ENCODE measurements at places on chromosomes 1 and 21.

DNA sequence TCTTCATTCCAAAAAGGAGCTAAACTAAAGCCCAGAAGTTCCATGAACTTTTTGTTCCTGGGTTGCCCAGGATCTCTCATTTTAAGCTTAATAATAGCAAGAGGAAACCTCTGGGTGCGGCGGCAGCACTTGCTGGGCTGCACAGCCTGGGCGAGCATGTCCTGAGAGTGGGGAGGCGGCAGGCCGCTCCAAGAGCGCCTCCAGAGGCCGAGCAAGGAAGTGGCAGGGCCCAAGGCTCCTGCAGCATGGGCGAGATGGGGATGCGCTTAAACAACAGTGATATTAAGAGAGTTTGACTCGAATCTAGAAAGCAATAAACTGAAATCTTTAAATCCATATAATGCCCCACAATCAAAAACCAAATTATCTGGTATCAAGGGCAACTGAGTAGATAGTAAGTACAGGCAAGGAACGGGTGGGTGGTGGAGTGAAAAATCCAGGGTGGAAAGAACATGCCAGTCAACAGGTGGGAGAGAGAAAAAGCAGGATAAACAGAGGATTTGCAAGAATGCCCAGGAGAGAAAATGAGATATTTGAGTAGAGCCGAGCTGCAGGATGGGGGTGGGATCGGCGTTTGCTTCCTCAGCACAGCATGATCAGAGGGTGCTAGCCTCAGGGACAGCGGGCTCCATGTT is 14.1 kb upstream of the TNR start:
- DNase-seq = peak; percentile 25

GRCh38 chr1:23214640-23215039 is 2.7 kb downstream of the HTR1D start:
- no peak for DNase-seq

DNA sequence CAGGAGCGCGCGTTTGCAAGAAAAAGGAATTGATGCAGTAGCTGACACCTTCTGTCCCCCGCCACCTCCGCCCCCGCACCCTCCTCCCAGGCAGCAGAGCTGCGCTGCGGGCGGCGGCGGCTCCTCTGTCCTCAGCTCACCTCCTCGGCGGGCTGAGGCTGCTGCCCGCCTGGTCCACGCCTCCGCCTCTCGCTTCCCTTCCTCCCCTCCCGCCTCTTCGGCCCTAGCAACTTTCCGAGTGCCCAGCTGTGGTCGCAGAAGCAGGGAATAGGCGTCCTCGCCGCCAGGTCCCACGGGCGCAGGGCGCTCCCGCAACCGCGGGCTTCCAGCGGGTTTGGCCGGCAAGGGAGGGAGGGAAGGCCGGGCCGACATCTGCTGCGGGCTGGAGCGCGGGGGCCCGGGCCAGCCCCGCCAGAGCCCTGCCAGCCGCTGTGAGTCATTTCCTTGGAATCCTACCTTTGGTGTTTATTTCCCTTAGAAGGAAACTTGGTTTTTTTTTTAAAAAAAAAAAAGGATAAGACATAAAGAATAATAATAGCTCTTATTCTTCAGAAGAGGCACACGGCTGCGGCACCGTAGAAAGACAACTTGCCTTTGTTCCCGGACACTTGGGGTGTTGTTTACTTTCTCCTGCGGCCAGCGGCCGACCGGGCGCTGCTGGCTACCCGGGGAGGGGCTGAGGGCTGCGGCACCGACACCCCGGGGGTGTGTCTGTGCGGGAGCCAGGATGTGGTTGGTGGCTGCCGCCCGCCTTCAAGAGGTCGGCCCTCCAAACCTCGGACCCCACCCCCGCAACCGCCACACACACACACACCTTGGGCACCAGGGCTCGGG is 1.1 kb downstream of the SERTAD4 start:
- peak; percentile 73 for DNase-seq

DNA sequence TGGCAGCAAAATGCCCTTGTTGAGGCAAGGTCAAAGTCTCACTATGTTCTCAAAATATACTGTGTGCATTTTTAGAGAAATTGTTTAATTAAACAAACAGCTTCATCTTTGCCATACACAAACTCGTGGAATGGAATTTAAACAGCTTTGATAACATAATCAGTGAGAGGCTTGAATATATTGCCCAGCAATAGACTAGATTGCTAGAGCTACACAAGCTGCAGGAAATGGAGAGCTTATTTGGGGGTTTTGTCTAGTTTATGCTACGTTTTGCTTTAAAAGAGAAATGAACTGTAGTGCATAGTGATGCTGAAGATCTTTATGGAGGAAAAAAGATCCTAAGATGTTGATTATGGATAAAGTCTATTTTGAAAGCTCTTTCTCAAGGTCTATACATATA is 166.8 kb upstream of the HMCN1 start:
- no peak for DNase-seq

DNA sequence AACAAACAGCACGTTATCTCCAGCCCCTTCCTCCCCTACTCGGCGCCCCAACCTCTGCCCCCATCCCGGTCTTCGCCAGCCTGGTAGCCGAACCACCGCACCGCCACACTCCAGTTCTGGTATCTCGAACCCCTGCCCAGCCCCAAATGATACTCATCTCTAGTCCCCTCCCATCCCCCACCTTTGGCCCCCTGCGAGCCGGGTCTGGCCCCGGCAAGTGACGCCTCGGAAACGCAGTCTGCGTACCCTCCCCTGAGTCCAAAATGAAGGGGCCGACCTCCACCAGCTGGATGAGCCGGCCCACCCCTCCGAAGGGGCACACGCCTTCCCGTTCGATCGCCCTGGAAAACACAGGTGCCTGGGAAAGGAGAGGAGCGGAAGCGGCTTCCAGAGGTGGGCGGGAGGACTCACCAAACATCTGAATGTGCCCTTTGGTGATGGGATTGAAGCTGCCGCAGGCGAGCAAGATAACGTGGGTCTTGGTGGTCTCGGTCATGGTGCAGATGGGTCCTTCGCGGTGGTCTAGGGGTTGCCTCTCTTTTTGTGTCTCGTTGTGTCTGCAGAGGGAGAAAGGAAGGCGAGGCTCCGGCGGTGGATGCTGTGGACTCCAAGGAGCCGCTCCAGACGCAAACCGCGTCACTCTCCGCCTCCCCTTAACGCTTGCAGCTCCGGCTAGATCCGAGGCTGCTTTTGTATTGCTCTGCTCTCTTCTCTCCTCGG is at the start of gene NMNAT2:
TSS of gene NMNAT2 (minus strand) at position 609 of the 720 bp plus-strand sequence. CDS start at position 496, 113 bp downstream.
- DNase-seq = no peak

- DNase-seq = no peak
Observed at GRCh38 chr1:28326984-28327383, 1.9 kb upstream of the MED18 start.

- peak; percentile 20 for DNase-seq
Observed at GRCh38 chr1:116817582-116818064, 63.4 kb downstream of the CD2 start.

GRCh38 chr21:42431196-42431595 is 27.5 kb downstream of the UBASH3A start:
- no peak for DNase-seq

DNA sequence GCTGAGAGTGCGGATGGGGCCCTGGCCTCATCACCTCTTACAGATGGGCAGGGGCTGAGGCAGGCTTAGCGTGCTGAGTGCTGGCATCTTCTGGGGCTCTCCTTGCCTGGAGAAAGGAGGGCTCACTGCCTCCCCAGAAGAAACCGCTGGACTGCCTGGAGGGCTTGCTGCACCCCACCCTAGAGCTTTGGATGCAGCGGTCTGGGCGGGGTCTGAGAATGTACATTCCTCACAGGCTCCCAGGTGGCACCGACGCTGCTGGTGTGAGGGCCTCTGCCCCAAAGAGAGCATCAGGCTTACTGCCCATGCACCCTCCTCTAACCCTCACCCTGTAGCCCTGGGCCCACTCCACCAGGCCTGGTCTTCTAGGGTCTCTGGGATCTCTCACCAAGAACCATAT is 51.1 kb downstream of the RAP1GAP start:
- no peak for DNase-seq

- no peak for DNase-seq
Observed at GRCh38 chr1:25051504-25051903, 121.4 kb upstream of the RUNX3 start.

DNA sequence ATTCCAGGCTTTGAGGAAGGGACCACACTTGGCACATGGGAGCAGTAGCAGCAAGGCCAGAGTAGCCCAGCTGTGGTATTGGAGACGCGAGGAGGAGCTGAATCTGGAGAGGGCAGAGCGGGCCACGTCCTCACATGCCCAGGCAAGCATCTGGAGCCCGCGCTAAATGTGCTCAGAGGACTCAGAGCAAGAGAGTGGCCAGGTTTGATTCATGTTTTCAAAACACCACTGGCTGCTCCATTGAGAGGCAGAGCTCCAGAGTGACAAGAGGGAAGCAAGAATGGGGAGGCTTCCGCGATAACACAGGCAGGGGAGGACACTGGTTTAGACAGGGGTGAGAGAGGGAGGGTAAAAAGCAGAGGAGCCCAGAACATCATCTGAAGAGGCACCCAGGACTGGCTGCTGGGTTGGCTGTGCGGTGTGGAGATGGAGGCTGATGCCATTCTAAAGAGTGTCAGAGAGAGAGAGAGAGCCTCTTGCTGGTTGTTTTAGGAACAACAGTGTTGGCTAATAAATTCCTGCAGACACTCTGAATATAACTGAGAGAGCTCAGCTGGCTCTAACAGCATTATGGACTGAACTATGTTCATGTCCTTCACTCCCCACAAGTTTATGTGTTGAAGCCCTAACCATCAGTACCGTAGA is 32.3 kb downstream of the RCAN1 start:
- no peak for DNase-seq

- DNase-seq = no peak
Observed at GRCh38 chr1:226369110-226369509, 38.8 kb downstream of the PARP1 start.

GRCh38 chr1:247331525-247332214 is at the start of gene ZNF496:
ZNF496 (minus strand) TSS chr1:247331867; CDS start chr1:247329578, 2,289 bp downstream.
- peak; percentile 59 for DNase-seq

DNA sequence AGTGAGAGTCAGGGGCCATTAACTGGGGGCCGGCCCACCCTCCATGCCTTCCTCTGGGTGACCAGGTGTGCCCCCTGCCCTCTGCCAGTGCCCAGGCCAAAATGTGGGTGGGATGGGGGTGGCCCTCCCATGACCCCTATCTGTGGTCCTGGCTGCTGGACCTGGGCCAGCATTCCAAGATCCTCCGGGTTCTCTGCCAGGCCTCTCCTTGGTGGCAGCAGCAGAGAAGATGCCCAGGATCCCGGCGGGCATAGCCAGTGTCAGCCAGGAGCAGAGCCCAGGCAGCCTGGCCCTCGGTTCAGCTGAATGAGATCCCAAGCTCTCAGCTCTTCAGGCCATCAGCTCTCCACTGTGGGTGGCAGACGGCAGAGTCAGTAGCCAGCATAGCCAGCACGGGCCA is 31.3 kb upstream of the ACTRT2 start:
- no peak for DNase-seq

- peak; percentile 67 for DNase-seq
Observed at GRCh38 chr1:108897865-108898720, 21.3 kb downstream of the GPSM2 start.

- no peak for DNase-seq
Observed at GRCh38 chr1:81296601-81297000, 504.1 kb upstream of the ADGRL2 start.

DNA sequence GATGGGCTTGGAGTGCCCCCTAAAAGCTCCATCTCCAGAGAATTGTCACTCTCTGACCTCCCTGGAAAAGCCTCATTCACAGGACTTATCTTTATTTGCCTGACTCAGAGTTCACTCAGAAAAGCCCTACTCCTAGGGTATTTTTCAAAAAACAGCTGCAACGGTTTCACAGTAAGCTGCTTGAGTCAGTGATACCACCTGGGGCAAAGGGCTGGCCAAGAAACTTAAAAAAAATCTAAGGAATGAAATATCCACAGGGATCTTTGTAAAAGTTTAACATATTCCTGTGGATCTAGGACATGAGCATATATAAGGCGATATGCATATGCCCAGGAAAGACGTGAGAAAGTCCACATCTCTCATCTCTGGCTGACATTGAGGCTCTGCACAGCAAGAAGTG is 33.8 kb upstream of the TSPAN2 start:
- no peak for DNase-seq

DNA sequence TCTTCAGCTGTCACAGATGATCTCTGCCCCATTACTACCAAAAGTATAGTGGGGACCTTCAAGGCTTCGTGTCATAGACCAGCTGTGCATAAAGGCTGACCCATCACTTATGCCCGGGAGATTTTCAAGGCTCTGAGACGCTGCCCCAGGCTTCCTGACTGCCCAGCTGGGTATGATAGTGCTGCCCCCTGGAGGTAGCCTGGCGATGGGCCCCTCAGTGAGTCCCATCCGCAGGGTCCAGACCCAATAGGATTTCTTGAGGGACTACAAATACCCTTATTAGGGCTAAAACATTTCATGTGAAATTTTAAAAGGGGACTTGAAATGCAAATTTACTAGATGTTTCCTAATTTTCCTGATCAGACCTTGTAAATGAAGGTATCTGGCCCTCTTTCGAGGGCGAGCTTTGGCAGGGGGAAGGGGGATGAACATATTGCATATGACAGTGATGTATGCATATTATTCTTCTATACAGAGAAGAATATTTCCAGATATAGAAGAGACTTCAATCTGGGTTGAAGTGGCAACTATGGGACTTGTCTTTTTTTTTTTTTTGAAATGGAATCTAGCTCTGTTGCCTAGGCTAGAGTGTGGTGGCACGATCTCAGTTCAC is 11.7 kb upstream of the FCMR start:
- DNase-seq = no peak

DNA sequence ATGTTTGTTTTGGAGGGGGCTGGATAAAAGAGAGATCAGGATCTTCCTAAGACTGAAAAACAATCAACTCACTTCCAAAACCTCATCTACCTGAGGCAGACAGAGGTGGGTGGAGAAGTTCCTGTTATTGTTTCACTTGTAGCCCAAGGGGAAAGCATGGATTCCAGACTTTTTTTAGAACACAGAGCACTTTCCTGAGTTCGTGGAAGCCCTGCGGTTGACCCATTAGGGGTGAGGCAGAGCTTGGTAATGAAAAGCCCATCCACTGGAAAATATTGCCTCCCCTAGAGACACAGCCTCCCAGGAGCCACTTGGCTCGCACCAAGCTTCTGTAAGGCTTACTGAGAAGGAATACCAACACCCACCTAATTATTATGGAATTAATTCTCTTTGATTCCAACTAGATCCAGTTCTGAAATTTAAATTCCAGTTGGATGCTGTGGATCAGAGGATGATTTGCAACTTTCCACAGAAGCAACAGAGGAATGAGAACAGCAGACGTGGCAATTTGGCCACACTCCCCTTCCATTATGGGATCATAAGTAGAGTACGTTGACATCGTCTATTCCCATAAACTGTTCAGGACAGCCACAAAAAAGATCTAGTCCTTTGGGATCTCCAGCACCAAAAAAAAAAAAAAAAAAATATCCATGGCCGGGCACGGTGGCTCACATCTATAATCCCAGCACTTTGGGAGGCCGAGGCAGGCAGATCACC is 4.1 kb upstream of the PEF1 start:
- DNase-seq = no peak

Data from LoVo (cell line).